H7 (cell line): ENCODE measurements at places on chromosomes 1 and 21.

DNA sequence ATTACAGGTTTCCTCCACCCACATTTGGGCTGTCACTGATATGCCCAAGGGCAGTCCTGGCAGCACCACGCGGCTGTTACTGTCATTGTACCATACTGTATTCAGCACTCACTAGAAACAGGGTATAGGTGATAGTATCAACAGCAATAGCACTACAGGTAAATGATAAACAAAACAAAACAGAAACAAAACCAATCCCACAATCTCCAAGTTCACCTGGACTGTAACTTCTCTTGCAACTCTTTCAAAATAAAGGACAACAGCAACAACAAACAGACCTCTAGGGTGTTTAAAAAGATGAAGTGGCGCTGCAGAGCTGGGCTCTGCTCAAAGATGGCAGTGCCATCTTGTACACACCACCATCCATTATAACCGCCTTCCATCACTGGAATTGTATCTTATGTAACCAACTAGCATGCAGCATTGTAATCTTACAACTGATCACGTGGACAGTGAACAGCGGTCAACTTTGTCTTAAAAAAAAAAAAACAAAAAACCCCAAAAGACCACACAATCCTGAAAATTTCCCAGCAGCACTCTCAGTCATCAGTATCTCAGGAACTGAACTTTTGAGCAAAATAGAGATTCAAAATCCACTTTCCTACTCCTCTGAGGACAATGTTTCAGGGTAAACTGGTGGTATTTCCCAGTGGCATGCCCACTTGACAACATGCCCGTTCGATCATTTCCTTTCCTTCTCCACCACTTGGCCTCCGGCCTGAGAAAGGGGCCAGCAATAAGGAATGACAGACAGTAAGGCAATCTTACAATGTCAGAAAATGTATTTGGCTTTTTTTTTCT, 3.8 kb downstream of the IRF2BP2 start:
- DNase-seq = no peak

DNA sequence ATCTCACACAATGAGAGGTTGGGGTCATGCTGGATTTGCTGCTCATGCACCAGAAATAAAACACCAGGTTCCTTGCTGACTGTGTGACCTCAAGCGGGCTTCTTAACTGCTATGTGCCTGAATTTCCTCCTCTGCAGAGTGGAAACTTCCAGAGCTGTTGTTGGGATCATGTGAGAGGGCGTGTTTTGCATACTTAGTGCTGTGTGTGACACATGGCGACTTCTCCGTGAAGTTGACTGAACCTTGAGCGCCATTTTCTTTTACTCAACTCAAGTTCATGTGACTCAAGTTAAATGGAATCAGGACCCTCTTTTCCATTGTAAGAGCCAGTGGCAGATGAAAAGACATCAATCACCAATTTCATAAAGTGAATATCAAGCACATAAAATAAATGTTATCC, 224.0 kb downstream of the KIF26B start:
- no peak for DNase-seq

DNA sequence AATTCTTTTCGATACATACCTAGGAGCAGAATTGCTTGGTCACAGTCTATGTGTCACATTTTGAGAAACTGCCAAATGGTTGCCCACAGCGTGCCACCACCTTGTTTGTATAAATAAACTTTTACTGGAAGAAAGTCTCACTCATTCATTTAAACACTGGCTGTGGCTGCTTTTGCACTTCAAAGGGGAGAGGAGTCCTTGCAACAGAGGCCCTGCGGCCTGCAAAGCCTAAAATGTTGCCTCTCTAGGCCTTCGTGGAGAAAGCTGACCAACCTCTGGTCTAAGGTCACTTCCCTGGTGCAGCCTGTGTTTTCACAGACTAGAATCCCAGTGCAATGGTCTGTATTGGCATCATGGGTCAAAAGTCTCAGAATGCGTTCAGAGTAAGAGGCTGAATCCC, 8.3 kb downstream of the RIPK4 start:
- no peak for DNase-seq

- no peak for DNase-seq
Observed at GRCh38 chr21:37555672-37556261, 189.2 kb downstream of the DYRK1A start.

- no peak for DNase-seq
Observed at GRCh38 chr1:183869664-183870063, 64.7 kb downstream of the RGL1 start.

- DNase-seq = no peak
Observed at GRCh38 chr1:187744665-187745064, 915.9 kb downstream of the PLA2G4A start.

DNA sequence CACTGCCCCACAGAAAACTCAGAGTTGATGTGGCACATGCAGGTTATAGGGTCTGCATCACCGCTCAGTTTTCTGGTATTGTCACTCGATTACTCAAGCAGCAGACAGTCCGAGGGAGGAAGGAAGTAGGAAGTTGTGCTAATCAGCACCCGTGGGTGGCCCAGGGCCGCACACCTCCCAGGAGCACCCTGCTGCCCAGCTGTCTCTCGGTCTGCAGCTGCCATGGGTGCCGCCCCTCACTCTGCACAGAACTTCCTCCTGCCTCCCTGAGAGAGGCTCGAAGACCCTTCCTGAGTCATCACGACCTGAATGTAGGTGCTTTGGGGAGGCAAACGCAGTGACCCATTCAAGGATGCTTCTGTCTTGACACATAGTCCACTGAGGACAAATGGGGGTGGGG, 4.2 kb upstream of the TFF3 start:
- DNase-seq = peak; percentile 13
